ENCODE measurements at places on chromosomes 1 and 21.

GRCh38 chr1:86646256-86646655 lies 58.1 kb upstream of the SH3GLB1 start:
- no peak for DNase-seq

DNA sequence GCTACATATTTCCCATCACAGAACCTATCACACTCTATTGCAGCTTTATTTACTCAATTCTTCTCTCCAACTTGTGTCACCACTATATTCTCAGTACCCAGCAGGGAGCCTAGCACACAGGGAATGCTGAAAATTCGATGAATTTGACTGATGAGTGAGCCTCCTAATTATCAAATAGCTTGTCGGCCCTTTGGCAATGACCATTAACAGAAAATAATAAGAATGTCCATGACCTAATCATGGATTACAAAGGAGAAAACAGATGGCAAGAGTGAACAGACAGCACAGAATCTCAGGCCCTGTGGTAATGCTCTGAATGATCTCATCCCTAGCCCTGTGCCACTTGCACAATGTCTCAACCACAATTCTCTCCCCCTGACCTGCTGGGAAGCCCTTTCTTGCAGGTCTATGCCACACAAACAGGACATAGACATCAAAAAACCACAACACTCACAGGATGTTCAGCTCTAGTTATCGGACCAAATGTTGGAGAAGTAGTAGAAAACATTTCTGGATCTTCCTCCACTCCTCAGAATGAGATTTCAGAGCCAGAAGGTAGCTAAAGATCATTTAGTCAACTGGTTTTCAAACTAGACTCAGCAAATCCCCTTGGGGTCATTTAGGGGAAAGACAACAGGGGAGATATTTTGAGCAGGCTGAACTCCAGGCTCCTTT lies 68.4 kb downstream of the LUZP1 start:
- peak; percentile 8 for DNase-seq

DNA sequence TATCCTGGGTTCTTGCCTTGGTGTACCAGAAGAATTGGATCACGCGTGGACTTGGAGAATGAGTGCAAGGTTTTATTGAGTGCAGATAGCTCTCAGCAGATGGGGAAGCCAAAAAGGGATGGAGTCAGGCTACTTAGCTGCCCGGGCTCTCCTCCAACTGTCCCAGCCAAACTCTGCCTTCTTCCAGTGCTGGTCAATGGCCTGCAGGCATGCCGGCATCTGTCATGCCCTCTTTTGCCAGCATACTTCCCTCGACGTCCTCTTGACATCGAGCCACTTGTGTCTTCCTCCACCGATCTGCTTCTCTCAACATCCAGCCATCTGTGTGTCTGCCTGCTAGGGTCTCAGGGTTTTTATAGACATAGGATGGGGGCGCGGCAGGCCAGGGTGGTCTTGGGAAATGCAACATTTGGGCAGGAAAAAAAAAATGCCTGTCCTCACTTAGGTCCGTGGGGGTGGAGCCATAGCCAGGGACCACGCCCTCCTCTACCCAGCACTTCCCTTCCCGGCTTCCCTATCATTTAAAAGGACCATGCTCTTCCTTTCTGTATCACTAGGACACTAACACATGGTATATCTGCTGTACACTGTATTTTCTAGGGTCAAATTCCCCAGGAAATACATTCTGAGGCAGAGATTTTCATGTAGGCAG lies 47.0 kb upstream of the BCAR3 start:
- DNase-seq = no peak

- DNase-seq = no peak
Measured at GRCh38 chr1:164660412-164660772, 101.4 kb downstream of the PBX1 start.

- DNase-seq = no peak
Measured at GRCh38 chr21:42757422-42757821, 104.0 kb downstream of the PDE9A start.

DNA sequence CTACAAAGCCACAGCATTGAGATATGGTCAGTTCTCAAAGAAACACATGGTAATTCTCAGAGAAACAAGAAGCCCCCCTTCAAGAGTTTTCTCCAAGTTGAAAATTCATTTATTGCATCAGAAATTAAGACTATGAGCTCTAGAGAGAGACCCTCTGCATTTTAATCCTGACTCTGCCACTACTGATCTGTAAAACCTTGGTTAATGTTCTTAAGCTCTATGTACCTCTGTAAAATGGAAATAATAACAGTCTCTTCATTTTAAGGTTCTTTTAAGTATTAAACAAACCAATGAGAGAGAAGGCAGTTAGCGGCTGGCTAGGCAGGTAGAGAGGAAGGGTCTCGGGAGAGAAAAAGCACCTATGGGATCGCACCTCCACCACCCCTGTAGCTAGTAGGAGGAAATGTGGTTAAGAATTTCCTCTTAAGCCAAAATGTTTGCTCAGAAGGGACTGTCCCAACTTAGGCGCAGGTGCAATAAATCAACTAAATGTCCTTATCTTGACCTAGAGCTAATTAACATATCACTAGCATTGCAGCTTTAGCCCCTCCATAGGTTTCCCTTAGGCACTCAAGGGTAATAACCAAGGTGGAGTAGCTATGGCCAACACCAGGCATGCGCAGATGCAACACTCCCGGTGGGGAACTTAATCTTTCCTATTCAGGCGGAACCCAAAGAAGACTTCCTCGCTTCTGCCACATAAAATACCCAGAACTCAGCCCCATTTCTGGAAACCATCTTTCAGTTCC lies 1685.4 kb downstream of the MRPL39 start:
- DNase-seq = no peak

GRCh38 chr1:43666608-43667007 lies 16.7 kb downstream of the KDM4A start:
- no peak for DNase-seq

GRCh38 chr1:32890516-32891240 lies 4.4 kb downstream of the HPCA start:
- DNase-seq = no peak

- no peak for DNase-seq
Measured at GRCh38 chr1:114033216-114033706, 54.0 kb downstream of the OLFML3 start.

DNA sequence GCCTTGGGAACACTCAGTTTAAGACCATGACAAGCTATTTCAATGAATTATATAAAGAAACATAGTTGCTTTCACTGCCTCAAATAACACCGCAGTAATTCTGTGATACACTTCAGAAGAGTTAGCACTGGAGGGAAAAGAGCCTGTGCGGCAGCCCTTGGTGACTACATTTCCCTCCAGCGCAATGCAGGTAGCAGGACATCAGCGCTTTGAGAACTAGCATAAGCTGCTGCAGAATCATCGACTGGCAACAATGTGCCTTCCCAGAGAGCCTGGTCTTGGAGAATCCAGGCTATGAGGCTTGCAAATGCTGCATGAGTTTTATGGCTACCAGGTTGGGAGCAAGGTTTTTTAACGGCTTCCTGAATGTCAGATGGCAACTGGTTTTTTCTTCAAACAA lies 7.5 kb downstream of the NRIP1 start:
- no peak for DNase-seq

DNA sequence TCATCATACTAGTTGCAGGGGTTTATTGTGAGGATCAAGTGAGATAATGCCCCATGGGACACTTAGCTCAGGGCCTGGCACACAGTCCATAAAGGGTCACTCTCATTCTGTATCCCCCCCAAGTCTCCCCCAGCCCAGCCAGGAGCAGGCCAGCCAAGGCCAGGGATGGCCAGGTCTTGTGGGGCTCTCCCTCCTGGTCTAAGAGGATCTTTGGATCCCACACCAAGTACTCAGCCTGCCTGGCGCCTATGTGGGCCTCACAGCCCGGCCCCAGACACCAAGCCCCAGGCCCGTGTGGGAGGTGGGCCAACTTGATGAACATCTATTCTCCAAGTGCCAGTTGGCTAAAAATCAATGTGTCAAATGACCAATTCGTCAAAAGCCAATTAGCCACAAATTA lies 117.8 kb downstream of the GLIS1 start:
- no peak for DNase-seq

DNA sequence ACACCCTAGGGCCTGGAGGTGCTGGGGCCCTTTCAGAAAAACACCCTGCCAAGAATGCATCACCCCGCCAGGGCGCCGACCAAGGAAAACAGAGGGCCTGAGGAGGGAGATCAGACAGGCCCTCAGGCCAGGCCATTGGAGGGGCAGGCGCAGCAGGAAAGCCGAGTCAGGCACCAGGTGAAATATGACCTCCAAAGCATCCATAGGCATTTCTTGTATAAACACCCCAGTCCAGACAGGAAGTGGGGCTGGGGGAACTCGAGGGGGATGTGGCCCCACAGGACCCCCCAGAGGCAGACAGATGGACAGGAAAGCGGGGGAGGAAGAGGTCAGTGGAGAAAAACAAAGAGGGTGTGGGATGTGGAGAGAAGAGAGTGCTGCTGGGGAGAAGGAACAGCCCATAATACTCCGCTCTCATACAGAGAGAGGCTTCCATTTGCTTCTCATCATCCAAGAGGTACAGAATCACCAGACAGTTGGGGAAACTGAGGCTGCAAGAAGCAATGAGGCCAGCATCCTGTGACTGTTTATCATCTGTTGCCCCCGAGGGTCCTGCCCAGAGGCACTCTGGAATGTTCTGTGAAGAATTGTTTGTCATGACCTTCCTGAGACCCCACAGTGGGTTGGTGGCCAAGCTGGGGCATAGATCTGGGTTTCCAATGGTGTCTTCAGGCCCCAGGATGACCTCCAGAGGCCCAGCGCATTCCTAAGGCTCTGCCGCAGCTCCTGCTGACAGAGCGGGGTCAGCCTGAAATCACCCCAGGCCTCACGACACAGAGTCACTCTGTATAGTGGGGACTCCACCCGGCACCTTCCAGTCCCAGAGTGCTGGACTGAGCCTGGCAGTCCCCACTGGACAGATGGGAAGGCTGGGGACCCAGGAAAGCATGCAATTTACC lies 18.0 kb downstream of the TRIM62 start:
- DNase-seq = no peak

DNA sequence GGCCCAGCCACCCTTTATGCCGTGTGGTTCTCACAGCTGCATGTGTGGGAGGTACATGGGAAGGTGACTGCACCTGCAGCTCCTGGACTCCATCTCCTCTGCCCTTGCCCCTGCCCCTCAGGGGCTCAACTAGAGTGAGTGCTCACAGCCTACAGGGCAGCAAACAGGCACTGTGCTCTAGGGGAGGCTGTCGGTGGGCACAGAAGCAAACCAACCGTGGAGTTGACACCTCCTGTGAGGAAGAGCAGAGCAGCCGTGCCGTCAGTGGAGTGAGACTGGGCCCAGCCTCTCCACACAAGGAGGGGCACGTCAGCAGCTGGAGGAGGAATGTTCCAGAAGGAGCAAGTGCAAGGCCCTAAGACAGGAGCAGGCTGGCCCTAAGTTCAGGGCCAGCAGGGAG lies 32.7 kb downstream of the BMP8A start:
- DNase-seq = no peak

GRCh38 chr1:206107168-206107544 lies 10.0 kb downstream of the AVPR1B start:
- no peak for DNase-seq

GRCh38 chr1:232707142-232707541 lies 77.2 kb upstream of the SIPA1L2 start:
- DNase-seq = no peak

- DNase-seq = no peak
Measured at GRCh38 chr1:2110191-2110737, 60.1 kb downstream of the PRKCZ start.

GRCh38 chr1:28887419-28887834 lies 26.9 kb upstream of the EPB41 start:
- no peak for DNase-seq

DNA sequence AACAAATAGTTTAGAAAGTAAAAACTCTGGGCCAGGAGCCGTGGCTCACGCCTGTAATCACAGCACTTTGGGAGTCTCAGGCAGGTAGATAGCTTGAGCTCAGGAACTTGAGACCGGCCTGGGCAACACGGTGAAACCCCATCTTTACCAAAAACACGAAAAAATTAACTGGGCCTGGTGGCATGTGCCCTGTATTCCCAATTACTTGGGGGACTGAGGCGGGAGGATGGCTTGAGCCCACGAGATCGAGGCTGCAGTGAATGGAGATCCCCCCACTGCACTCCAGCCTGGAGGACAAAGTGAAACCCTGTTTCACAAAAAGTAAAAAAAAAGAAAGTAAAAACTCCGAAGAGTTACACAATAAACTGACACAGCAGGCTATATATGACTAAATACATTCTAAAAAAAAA lies 10.6 kb downstream of the CEP170 start:
- DNase-seq = no peak

GRCh38 chr1:9573723-9574122 lies 15.0 kb upstream of the TMEM201 start:
- DNase-seq = no peak

DNA sequence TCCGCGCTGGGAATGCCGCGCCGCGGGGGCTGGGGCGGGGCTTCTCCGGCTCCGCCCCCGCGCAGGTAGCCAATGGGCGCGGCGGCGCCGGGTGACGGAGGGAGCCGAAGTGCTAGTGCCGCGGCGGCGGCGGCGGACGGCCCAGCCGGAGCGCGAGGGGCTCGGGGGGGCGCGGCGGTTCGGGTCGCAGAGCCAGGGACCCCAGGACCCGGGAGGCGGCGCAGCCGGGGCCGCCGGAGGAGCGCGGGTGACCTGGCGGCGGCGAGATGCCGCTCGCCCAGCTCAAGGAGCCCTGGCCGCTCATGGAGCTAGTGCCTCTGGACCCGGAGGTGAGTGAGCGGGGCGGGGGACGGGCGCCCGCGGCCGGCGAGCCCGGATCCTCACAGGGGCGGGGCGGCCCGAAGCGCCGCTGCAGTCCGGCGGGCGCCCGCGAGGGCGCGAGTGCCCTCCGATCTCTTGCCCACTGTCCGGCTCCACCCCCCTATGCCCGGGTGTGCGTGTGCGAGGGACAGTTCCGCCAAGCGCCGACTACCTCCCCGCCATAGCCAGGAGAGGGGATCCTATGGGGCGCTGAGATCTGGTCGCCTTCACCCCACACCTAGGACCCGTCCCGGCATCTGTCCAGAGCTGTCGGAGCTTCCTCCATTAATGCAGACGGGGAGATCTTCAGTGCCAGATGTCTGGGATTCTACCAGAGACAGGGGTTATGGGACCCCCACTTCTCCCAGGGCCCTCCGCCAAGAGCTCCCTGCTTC lies at the start of gene RPS6KA1:
Gene RPS6KA1 (plus strand): TSS at position 107 of the 755 bp plus-strand sequence. CDS start 160 bp downstream, at position 267.
- peak; percentile 38 for DNase-seq

GRCh38 chr1:165564561-165564960 lies 20.8 kb downstream of the LRRC52 start:
- no peak for DNase-seq

- no peak for DNase-seq
Measured at GRCh38 chr1:175090780-175091179, 23.1 kb downstream of the TNN start.

DNA sequence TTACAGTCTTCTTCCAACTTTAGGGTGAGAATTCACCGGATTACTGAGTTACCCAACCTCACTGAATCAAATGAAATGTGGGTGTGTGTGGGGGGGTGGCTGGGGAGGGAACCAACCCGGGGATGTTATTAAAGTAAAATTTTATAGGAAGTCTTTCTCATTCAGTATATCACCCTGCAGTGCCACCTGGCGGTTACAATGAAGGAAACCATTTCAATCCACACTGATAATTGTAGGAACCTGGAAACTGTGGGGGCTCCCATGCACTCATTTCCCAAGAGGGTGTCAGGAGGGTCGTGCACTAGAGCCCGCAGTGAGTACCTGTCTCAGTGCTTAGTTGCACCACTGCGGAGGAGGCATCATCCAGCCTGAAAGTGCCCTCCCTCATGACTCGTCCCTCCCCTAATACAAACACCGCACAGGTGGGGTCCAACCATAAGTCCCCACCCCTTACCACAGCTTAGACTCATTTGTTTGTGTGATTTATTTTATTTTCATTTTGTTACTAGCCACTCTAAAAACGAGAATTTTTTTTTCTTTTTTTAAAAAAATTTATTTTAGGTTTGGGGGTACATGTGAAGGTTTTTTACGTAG lies 29.1 kb upstream of the IGSF5 start:
- no peak for DNase-seq

- DNase-seq = no peak
Measured at GRCh38 chr1:47471163-47471562, 33.3 kb downstream of the FOXD2 start.

All from activated CD8-positive, alpha-beta memory T cell treated with anti-CD3 and anti-CD28 coated beads for 4 hours (primary cell).